ENCODE measurements at places on chromosomes 1 and 21. TPM values are rescaled to one million over a fixed set of nuclear protein-coding genes. Genes with fewer than 3 reads are reported as not detected.

The WDR64 gene
- total RNA-seq = not detected

The GSTM2 gene
- total RNA-seq = 33.0 TPM

The C1QA gene
- total RNA-seq = 17.5 TPM

The CELA2A gene
- total RNA-seq = not detected

The FAM131C gene
- 4.6 TPM for total RNA-seq

The FCER1A gene
- total RNA-seq = not detected

The LSM10 gene
- total RNA-seq = 6.2 TPM

The TMEM167B gene
- 38.3 TPM for total RNA-seq

The HSD11B1 gene
- total RNA-seq = 0.46 TPM

The GIPC2 gene
- total RNA-seq = 0.46 TPM

The SELL gene
- 1.4 TPM for total RNA-seq

The PLPPR5 gene
- 36.9 TPM for total RNA-seq

The RAVER2 gene
- total RNA-seq = 19.8 TPM

The ACBD6 gene
- total RNA-seq = 55.1 TPM

The KIF21B gene
- total RNA-seq = 155 TPM

The MEX3A gene
- 33.4 TPM for total RNA-seq

Measured in diencephalon (tissue), 1 donor.